B cell (primary cell): ENCODE measurements at places on chromosomes 3 and 15.
A peak's percentile ranks its signal among the peaks of the same experiment; 100 is the strongest.

DNA sequence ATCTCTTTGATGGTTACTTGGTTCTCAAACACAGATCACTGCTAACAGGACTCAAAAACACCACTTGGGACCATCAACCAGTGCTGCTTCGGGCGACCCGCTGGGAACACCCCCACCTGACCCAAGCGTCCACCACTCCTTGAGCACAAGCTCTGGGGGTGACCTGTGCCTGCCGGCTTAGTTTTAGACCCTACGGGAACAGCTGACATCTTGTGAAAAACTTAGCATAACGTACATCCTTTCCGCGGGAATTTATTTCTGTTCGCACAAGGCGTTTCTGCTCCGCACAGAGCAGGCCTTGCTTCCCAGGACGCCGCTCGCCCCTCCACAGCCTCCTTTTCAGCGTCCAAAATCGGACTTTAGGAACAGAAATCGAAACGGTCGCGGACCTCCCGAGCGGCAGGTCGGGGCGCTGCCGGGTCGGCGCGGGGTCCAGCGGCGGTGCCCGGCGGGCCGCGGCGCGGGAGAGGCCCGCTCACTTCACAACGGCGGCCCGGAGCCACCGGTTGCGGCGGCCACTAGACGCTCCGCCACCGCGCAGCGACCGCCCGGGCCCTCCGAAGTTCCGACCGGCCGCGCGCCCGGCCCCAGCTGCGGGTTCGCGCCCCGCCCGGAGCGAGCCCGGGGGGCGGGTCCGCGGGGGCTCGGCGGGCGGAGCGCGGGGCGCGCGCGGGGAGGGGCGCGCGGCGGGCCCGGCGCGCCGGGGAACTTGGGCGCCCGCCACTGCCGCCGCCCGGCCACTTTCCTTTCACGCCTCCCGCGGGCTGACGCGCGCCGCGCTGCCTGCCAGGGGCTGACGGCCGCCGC, 959 bp downstream of the SFMBT1 start:
- H3K27ac ChIP-seq: peak overlapping the region; percentile 88
- peaks cover 26% of the 10 kb centered on the region for H3K4me1 ChIP-seq
- no peaks in the 10 kb centered on the region for H3K36me3 ChIP-seq
- no peaks in the 10 kb centered on the region for H3K27me3 ChIP-seq

- no peaks in the 10 kb centered on the region for H3K27me3 ChIP-seq
- H3K36me3 ChIP-seq: no peaks in the 10 kb centered on the region
- H3K27ac ChIP-seq: no peak overlapping the region
- no peaks in the 10 kb centered on the region for H3K4me1 ChIP-seq
- DNase-seq: no peak
Measured at GRCh38 chr15:96200357-96200967, 130.0 kb upstream of the NR2F2 start.

GRCh38 chr15:82086243-82086995, 40.6 kb upstream of the MEX3B start:
- no peak for DNase-seq
- no peak overlapping the region for H3K27ac ChIP-seq
- no peaks in the 10 kb centered on the region for H3K4me1 ChIP-seq
- no peaks in the 10 kb centered on the region for H3K36me3 ChIP-seq
- no peak overlapping the region for H3K4me3 ChIP-seq

- DNase-seq: no peak
- no peaks in the 10 kb centered on the region for H3K4me1 ChIP-seq
- no peak overlapping the region for H3K27ac ChIP-seq
- no peaks in the 10 kb centered on the region for H3K36me3 ChIP-seq
- no peak overlapping the region for H3K4me3 ChIP-seq
- H3K27me3 ChIP-seq: no peaks in the 10 kb centered on the region
Measured at GRCh38 chr15:92365084-92365483, 28.6 kb upstream of the ST8SIA2 start.

GRCh38 chr3:87045473-87045872, 54.5 kb upstream of the VGLL3 start:
- no peaks in the 10 kb centered on the region for H3K4me1 ChIP-seq
- DNase-seq: no peak
- no peaks in the 10 kb centered on the region for H3K27me3 ChIP-seq
- no peaks in the 10 kb centered on the region for H3K36me3 ChIP-seq

DNA sequence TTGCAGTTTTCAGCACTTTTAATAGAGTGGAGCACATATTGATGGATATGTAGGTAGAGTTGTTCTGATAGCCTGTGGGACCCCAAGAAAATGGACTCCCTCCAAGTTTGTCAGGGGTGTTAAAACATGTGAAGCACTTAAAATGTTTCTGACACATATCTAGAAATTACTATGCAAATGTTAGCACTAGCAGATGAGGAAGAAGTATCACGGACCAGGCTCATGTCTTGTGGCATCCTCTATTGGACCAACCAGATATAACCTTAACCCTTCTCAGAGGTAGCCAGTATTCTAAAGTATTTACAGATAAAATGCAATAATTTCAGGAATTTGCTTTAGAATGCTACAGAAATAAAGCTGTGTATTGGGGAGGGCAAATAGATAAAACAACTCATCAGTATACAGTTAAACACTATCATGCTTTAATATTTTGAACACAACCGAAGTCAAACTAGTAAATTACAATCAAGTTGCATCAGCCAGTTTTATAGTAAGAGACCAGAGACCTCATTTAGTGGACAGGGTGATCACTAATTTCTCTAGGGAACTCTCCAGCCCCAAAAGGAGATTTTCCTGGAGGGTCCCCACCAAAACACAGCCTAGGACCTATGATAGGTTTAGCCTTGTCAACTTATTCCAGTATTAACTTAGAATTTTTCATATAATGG, 57.2 kb upstream of the FBN1 start:
- H3K27ac ChIP-seq: no peak overlapping the region
- DNase-seq: no peak
- H3K27me3 ChIP-seq: no peaks in the 10 kb centered on the region
- no peaks in the 10 kb centered on the region for H3K4me1 ChIP-seq
- no peak overlapping the region for H3K4me3 ChIP-seq
- no peaks in the 10 kb centered on the region for H3K36me3 ChIP-seq

GRCh38 chr15:33083232-33084081, 111.1 kb downstream of the FMN1 start:
- H3K4me3 ChIP-seq: no peak overlapping the region
- no peak overlapping the region for H3K27ac ChIP-seq
- DNase-seq: no peak
- H3K27me3 ChIP-seq: no peaks in the 10 kb centered on the region
- H3K4me1 ChIP-seq: no peaks in the 10 kb centered on the region

GRCh38 chr15:101017093-101017754, 98.1 kb downstream of the LRRK1 start:
- no peak overlapping the region for H3K27ac ChIP-seq
- H3K4me1 ChIP-seq: no peaks in the 10 kb centered on the region
- no peaks in the 10 kb centered on the region for H3K27me3 ChIP-seq
- H3K4me3 ChIP-seq: no peak overlapping the region
- peaks cover 12% of the 10 kb centered on the region for H3K36me3 ChIP-seq

DNA sequence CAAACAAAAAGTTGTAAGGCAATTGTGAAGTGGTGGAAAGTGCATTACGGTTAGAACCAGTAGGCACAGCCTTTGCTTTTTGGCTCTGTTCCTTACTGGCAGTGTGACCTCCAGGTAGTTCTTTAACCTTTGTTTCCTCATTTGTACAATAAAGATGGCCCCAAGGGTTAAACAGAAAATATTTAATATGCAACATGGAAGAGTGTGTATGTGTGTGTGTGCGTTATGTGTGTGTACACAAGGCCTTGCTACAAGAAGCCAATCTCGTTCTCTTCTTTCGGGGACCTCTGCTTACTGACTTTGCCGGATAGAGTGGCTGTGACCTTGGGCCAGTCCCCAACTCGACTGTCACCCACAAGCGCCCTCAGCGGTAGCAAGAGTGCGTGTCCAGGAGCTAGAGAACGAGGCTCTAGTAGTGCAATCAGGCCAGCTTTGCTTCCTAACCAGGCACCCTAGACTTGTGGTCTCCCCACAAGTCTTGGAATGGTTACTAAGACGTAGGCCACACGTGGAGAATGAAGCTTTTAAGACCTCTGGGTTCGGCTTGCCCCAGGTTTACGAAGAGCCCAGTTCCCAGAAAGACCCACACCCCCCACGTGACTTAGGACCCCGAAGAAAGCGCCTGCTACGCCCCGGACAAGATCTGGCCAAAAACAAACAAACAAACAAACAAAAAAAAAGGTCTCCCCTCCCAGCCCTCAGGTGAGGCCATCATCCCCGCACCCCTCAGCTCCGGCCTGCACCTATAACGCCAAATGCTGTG, 593 bp downstream of the CIAO2A start:
- peak overlapping the region; percentile 94 for H3K4me3 ChIP-seq
- peaks cover 82% of the 10 kb centered on the region for H3K4me1 ChIP-seq
- peak overlapping the region; percentile 90 for H3K27ac ChIP-seq
- DNase-seq: peak; percentile 67
- no peaks in the 10 kb centered on the region for H3K27me3 ChIP-seq

GRCh38 chr3:66489581-66489980, 11.2 kb downstream of the LRIG1 start:
- H3K4me3 ChIP-seq: no peak overlapping the region
- H3K27ac ChIP-seq: no peak overlapping the region
- no peak for DNase-seq

DNA sequence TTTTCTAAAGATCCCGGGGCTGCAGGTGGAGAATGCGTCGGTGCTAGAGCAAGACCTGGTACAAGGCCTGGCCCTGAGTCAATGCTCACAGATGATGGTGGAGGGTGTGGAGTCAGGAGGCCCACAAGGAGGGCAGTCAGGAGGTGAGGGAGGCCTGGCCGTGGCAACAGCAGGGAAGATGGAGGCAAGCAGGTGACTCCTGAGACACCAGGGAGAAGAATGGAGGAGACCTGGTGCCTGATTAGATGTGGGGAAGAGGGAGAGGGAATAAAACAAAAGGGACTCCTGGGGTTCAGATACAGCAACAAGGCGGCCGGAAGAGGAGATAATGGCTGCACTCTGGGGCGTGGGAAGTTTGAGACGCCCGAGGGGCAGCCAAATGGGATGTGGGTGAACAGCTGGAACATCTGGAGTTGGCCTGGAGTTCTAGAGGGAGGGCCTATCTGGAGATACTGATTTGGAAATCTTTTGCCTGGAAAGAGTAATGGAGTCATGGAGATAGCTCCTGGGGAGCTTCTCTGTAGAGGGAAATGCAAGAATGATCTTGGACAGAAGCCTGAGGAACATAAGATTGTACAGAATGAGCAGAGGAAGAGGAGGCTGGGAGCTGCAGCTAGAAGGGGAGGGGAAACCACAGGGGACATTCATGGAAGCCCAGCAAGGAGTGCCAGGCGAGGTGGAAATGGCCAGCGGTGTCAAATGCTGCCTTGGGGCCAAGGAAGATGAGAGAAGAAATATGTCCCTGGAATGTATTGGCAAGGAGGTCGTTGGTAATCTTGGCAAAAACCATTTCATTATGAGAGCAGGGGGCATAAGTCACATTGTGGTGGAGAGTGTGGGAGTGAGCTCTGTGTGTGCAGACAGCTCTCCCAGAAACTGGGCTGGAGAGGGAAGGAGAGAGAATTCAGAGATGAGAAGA, 67.5 kb upstream of the CORO2B start:
- DNase-seq: no peak
- no peaks in the 10 kb centered on the region for H3K4me1 ChIP-seq
- no peaks in the 10 kb centered on the region for H3K27me3 ChIP-seq
- no peaks in the 10 kb centered on the region for H3K36me3 ChIP-seq

- DNase-seq: peak; percentile 24
- H3K27ac ChIP-seq: no peak overlapping the region
- peaks cover 7% of the 10 kb centered on the region for H3K27me3 ChIP-seq
- no peak overlapping the region for H3K4me3 ChIP-seq
- peaks cover 8% of the 10 kb centered on the region for H3K4me1 ChIP-seq
- H3K36me3 ChIP-seq: no peaks in the 10 kb centered on the region
Measured at GRCh38 chr15:51281368-51281967, 56.9 kb downstream of the CYP19A1 start.

DNA sequence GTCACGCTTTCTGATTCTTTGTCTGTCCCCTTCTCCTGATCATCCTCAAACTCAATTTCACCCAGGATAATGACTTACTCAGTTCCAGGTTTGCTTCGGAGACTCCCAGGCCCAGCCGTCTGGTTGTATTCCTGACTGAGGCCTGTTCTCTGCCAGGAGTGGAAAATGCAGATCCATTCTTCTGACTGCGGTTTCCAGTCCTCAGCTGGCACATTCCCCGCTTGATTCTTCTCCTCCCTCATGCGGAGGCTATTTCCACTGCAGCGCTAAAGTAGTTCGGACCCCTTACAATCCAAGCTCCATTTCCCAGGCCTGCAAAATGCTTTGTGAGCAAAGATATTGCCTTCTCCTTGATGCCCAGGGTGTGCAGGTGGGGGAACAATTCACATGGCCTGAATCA, 47.2 kb upstream of the GALNT15 start:
- H3K36me3 ChIP-seq: no peaks in the 10 kb centered on the region
- H3K27ac ChIP-seq: no peak overlapping the region
- DNase-seq: no peak

DNA sequence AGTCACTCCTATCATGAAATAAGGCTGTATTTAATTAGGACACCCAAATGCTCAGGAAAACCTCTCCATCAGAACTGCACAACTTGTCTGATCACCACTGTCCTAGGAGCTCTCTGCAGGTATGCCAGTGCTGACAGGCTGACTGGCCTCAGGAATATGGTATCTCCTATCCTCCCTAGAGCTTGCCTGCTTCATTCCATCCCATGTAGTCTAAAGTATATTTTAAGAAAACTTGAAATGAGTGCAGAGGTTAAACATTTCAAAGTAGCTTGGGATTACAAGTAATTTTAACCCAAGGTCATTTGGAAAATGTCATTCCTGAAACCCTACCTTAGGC, 23.7 kb downstream of the FILIP1L start:
- no peak overlapping the region for H3K27ac ChIP-seq
- H3K4me3 ChIP-seq: no peak overlapping the region
- no peak for DNase-seq

- no peaks in the 10 kb centered on the region for H3K27me3 ChIP-seq
- H3K4me1 ChIP-seq: no peaks in the 10 kb centered on the region
- no peak for DNase-seq
- no peak overlapping the region for H3K4me3 ChIP-seq
Measured at GRCh38 chr3:170490828-170491560, 72.3 kb downstream of the CLDN11 start.

DNA sequence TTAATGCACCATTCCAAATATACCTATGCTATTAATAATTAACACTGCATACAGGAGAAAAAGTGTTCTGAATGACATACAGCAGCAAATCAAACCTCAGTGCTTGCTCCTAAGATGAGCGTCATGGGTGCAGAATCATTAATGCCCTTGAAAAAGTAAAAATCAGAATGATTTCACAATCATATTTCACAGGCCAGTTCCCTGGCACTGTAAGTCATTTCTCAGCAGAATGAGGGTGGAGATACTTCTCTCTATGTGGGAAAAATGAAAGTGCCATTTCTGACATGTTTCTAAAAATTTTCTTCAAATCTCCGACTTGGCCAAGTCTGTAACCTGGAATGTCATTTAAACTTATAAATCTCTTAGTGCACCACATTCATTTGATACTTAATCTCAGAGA, 549.8 kb upstream of the AGTR1 start:
- no peak overlapping the region for H3K4me3 ChIP-seq
- no peaks in the 10 kb centered on the region for H3K27me3 ChIP-seq
- no peak overlapping the region for H3K27ac ChIP-seq
- H3K4me1 ChIP-seq: no peaks in the 10 kb centered on the region
- no peak for DNase-seq
